ENCODE measurements at places on chromosomes 11 and 22.
A peak's percentile ranks its signal among the peaks of the same experiment; 100 is the strongest.

GRCh38 chr11:131622193-131622592 is 251.8 kb downstream of the NTM start:
- DNase-seq = no peak

GRCh38 chr11:133892126-133892525 is 46.8 kb upstream of the SPATA19 start:
- DNase-seq = no peak

GRCh38 chr11:70074746-70075145 is 3.4 kb upstream of the ANO1 start:
- no peak for DNase-seq

DNA sequence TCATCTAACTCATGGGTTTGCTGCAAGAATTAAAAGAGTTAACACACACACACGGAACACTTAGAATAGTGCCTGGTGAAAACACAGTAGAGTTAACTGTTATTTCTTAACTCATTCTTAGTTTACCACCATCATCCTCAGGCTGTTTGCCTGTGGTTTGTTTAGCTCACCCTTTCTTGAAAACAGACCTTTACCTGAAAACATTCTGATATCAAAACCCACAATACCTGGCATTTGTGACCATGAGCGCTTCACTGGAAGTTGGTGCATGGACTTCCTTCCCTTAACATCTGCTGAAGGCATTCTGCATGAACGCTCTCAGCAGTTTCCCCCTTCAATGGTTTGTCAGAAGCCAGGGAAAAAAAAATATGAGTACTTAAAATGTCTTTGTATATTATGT is 256.0 kb downstream of the ETS1 start:
- no peak for DNase-seq

GRCh38 chr11:118310781-118311485 is 6.4 kb downstream of the CD3E start:
- DNase-seq = no peak

DNA sequence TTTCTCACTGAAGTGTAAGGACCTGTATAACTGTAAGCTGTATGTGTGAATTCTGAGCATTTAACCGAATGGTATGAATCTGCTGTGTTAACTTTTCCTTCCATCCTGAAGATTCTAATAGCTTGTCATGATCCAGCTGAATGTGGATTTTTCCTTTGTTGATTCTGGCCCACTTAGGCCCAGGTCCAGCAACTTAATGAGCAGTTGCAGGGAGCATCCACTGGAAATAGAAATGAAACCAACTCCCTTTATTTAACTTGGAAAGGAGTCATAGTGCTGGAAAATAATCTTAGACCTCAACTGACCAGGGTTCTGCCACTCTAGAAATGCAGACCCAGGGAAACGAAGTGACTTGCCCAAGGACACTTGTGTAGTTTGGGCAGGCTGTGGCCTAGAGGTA is 142.3 kb upstream of the MTNR1B start:
- no peak for DNase-seq

DNA sequence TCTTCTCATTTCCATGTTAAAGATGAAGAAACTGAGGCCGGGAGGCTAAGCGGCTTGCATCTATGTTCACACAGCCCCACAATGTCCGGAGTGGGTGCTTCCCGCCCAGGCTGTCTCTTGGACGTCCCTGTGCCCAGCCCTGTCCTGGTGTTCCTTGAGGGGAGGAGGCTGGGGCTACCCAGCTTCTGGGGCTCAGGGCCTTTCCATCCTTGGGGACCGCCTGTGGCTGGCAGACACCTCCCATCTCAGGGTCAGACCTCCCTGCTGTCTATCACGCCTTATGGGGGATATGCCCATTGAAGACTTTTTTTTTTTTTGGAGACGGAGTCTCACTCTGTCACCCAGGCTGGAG is 95.5 kb downstream of the WNT7B start:
- DNase-seq = no peak

DNA sequence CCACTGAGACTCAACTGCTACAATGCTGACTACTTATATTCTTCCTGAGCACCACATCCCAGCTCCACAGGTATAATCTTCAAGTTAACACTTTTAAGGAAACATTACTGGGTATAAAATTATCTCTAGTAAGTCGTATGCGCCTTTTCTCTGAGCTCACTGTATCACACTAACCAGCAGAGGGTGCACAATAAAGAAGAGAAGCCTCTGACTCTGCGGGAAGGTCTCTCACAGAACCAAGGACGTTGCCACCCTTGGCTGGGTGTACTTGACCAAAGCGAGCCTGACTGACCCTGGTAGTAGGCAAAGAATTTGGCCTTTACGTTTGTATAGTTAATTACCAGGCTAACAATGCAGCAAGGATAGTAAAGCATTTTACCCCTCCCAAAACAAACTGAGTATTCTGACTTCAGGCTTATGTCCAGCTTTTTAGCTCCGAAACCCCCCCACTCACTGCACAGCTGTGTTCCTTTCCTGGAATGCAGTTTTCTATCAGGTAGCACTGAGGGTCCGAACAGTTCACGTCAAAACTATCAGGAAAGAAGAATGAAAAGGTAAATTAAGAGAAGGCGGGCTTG is at the start of gene BTBD18:
Gene BTBD18 (minus strand): TSS at position 144 of the 578 bp plus-strand sequence. CDS start 631 bp downstream, outside the sequence.
- peak; percentile 53 for DNase-seq

- DNase-seq = no peak
Measured at GRCh38 chr11:8261921-8262551, 1.6 kb downstream of the LMO1 start.

DNA sequence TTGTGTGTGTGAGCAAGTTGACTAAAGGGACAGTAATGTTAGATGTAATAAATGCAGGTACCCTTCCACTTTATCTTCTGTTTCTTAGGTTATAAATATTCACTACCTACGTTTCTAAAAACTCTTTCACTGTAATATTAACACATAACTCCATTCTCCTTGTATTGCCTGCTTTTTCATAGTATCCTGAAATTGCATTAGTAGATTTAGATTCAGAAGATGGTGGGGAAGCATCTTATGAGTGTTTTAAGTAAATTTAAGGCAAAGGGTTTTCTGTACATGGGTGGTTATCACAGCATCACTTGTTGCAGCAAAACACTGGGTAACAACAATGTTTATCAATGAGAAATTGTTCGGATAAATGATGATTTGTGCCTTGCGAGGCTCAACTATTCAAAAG is 115.2 kb upstream of the VPREB1 start:
- DNase-seq = no peak

- DNase-seq = no peak
Measured at GRCh38 chr11:2675540-2675939, 24.3 kb downstream of the KCNQ1OT1 start.

DNA sequence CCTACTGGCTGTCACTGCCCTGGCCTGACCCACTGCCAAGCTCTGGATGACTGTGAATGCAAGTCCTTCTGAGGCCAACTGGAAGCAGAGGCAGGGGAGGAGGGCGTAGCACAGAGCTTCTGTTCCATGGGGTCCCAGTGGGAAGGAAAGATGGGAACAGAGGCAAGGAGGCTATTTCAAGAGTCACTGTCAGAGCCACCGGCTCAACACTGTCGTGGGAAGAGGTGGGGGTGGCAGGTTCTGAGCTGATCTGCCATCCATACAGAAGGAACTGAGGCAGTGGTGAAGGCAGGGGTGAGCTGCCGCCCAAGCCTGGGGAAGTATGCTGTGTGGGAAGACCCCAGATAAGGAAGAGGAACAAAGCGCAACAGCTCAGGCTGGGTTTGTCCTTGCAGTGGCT is 54.7 kb downstream of the SGSM3 start:
- DNase-seq = no peak

- DNase-seq = no peak
Measured at GRCh38 chr11:15222777-15223176, 108.1 kb downstream of the INSC start.

DNA sequence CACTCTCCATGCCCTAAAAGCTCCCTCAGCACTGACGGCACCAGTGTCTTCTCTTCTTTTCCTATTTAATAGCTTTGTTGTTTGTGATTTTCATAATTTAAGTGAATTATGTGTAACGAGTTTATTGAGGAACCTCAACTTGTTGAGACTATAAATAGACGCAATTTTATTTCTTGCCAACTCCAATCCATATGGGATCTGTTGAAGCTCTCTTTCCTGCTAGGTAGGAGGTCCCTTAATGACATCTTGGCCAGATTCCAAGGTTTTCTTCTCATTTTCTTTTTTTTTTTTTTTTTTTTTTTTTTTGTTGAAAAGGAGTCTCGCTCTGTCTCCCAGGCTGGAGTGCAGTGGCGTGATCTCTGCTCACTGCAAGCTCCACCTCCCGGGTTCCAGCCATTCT is 14.2 kb downstream of the RTL6 start:
- no peak for DNase-seq

GRCh38 chr11:531919-532526 is 3.4 kb downstream of the HRAS start:
- DNase-seq = no peak

DNA sequence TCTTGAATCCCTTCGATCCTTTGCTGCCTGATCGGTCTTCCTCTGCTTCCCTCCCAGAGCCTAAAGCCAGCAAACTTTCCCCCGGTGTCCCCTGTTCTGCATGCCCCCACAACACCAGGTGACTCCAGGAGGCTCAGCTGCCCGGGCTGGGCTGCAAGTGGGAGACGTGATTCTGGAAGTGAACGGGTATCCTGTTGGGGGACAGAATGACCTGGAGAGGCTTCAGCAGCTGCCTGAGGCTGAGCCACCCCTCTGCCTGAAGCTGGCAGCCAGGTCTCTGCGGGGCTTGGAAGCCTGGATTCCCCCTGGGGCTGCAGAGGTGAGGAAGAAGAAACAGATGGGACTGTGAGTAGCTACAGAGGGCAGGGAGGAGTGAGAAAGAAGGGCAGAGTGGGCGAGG is 3.6 kb downstream of the NHERF4 start:
- DNase-seq = peak; percentile 3

DNA sequence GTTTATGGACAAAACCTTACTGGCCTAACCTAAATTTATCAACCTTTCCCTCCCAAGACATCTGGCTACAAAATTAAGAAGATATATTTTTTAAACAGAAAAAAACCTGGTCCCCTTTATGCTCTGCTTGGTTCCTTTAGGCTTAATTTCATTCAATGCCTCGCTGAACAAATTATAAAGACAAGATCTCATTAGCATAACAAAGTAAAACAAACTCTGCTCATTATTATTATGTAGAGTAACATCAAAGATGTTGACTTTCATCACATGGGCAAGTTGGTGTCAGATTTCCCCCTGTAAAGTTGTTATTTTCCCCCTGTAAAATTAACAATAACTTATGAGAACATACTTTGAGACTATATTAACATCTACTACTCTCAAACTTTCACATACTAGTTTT is 11.0 kb downstream of the RRAS2 start:
- no peak for DNase-seq

DNA sequence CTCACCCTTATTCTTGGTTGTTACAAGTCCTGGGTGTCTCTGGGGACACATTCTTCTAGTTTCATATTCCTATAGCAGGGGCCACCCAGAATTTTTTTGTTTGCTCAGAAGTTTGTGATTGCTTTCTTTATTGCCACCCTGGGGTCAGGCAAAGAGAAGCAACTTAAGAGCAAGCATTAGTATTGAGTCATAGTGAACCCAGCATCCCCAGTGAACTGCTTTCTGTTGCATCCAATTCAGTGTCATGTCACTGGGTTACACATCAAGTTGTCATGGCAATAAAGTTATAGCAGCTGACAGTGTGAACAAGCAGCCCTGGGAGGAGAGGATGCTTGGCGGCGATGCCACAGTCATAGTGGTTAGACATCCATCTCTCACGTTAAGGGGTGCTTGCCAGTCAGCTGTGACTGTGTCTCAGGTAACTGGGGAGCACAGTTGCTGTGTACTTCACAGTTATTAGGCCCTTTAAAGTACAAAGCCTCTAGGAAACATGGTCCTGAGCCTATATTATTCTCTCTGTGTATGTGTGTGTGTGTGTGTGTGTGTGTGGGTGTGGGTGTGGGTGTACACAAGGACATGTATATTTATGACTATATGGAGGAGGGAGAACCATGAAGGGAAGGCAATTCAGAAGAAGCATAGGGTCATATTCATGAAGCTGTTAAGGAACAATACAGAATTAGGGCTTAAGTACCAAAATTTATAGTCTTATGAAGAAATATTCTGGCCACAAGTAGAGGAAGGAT is 52.5 kb downstream of the TRIM44 start:
- no peak for DNase-seq

DNA sequence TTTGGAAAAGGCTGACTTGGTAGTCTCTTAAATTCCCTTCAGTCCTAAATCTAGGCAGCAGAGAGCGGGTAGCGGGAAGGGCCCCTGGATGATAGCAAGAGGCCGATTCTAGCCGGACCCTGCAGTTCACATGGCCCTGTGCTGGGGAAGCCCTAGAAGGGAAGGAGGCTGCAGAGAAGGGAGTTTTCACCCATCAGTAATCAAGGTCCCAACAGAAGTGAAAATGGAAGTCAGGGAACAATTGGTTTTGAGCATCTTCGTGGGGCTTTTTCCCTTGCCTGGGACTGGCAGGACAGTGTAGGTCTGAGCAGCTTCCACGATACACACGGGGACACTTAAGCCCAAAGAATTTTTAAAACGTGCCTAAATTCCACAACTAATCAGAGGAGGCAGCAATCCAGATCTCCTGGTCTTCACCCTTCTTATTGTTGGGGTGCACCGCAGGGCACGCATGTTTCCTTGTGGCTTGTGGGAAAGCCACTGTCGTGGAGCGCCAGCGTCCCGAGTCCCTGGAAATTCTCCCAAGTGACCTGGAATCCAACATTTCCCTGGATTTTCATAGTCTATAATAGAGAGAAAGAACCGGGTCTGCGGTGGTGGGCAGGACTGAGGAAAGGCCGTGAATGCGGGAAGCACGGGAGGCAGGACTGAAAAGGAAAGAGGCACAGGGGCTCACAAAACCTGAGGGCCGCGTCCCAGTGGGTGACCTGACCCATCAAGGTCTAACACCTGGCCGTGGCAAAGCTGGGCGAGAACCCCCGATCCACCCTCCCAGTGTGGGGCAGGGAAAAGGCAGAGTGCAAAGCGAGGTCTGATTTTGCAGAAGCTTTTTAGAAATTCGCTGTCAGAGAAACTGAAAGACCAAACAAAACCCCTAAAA is 846 bp upstream of the OAF start:
- no peak for DNase-seq

DNA sequence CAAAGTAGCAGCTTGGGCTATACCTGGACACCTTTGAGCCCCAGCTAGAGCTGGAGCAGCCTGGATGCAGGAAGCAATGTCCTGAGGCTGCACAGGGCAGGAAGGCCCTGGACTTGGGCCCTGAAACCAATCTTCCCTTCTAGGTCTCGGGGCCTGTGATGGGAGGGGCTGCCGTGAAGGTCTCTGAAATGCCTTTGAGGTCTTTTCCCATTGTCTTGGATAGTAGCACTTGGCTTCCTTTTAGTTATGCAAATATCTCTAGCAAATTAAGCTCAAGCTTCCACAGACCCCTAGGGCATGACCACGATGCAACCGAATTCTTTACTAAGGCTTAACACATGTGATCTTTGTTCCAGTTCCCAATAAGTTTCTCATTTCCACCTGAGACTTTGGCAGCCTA is 40.0 kb downstream of the LINC01488 start:
- DNase-seq = peak; percentile 67

GRCh38 chr11:371716-372590 is 2.7 kb downstream of the B4GALNT4 start:
- DNase-seq = no peak

DNA sequence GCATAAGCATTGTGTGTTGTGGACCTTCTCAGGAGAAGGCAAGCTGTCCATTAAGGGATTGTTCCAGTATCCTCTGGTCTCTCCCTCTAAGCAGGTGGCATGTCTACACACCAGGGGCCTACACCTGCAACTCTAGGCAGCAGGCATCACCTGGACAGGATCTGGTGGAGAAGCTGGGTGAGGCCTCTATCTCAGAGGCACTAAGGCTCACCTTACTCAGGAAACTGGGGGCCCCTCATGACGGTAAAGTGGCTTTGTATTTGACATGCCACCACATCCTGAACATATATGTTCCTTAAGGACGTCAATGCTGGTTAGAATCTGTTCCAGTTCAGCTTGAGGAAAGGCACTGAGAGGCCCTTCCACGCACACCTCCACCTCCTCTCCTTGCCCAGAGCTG is 891.3 kb downstream of the OPCML start:
- no peak for DNase-seq
